ENCODE measurements at places on chromosomes 5 and 9.

DNA sequence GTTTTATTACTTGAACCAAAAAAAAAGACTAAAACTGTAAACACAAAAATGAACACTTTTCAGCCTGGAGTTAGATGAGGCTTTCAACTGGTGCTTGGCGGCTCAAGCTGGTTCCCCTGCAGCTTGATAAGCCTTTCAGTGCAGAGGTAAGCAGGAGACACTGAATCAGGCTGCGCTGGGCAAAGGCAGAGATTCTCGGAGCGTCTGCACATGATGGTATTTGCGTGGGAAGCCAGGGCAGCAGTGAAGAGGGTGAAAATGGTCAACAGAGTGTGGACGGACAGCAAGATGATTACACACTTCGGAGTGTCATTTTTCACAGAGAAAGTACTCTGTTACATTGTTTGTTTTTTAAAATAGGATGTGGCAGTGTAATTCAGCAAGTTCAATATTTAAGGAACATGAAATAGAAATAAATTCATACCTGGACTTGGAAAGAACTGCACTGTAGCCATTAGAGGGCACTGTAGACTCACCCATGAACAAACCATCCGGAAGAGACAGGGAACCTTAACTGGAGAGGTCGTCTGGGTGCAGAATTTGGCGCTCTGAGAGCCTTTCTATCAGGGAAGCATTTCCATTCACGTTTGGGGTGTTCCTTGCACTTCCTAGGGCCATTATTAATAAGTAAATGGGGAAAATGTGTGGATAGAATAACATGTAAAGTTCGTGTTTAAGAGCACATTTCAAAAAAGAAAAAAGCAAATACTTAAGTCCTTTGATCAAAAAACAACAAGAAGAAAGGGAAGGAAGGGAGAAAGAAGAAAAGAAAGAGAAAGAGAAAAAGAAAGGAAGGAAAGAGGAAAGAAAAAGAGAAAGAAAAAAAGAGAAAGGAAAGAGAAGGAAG lies 69.8 kb downstream of the ICE1 start:
- peak; percentile 65 for DNase-seq

DNA sequence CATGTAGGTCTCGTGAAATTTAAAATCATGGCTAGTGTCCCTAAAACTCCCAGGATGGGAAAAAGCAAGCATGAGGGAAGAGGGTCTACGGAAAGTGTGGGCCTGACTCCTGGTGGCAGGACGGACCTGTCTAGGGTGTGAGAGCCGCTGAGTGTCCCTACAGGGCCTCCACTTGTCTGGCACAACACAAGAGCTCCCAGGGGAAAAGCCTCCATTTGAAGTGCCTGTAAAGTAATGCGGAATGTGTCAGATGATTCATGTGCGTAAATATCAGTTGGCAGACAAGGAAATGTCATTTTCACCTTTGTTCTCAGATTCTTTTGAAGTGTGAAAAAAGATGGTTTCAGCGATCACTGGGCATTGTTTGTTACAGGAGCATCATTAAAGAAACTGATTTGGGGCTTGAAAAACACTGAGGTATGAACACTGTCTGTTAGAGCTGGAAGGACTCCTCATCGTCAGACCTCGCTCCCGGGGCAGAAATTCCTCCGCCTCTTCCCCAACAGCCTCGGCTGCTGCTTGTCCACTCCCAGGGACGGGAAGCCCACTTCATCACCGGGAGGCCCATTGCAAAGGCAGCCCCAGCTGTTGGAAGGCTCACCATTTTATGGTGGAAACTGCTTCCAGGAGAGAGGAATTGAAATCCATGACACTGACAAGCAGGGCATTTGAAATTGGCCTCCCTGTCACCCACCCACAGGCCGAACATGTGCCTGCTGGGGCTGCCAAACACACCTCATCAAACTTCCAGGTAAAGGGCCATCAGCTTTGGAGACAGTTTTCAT lies 240.8 kb downstream of the FSTL4 start:
- no peak for DNase-seq

DNA sequence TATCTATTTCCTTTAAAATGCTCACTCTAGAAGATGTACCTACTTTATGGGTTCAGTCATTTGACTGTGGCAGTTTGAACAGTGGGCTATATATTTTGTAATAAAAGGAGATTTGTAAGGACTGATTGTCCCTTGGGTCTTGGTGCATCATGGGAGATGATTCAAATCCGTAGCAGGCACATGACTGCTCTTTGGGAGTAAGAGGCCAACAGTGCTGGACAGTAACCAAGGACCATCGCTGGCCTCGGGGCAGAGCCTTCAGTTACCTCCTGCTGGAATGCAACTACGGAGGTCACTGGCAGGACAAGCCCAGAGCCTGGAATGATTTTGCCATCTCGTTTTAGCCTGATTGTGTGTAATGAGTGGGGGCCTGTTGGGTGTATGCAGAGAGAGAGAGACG lies 7.0 kb upstream of the MAMDC2 start:
- no peak for DNase-seq

- no peak for DNase-seq
Observed at GRCh38 chr9:98763986-98764745, 32.2 kb downstream of the ANKS6 start.

DNA sequence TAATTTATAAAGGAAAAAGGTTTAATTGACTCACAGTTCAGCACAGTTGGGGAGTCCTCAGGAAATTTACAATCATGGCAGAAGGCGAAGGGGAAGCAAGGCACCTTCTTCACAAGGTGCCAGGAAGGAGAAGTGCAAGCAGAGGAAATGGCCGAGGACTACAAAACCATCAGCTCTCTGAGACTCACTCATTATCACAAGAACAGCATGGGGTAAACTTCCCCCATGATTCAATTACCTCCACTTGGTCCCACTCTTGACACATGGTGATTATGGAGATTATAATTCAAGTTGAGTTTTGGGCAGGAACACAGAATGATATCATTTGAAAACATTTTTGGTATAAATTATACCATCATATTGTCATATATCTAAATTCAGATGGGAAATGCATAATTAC lies 934.7 kb downstream of the CDH12 start:
- no peak for DNase-seq

- peak; percentile 73 for DNase-seq
Observed at GRCh38 chr9:121744002-121744686, 92.7 kb downstream of the DAB2IP start.

GRCh38 chr5:16881251-16881650 lies 54.8 kb downstream of the MYO10 start:
- DNase-seq, result peak; percentile 71

DNA sequence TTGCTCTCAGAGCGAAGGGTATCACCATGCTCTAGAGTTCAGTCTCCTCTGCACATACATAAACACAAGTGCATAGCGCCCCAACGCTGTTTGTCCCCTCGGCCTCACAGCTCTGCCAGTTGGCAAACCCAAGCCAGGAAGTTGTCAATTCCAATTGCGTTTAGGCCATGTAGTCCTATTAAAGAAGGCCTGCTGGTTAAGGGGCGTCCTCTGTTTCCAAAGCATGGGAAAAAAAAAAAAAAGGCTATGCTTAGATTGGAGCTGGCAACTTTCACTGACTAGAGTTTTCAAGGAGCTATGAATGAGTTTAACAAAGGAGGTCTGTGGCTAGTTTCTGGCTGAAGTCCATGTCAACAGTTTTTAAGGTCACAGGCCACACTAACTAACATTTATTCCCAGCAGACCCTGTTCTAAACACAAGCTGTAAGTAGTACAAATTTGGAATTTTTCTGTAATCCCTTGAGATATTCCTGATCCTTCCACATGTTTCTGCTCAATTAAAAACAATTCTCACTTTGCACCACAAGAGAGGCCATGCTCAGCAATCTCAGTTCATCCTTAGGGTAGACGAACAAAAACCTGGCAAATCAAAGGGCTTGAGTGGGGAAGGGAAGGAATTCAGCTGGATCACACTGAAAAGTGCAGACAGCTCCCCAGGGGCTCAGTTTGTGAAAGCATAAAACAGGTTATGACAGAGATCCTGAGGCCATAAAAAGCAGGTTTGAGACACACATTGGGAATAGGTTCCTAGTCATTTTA lies 187.7 kb downstream of the DENND1A start:
- DNase-seq, result no peak

DNA sequence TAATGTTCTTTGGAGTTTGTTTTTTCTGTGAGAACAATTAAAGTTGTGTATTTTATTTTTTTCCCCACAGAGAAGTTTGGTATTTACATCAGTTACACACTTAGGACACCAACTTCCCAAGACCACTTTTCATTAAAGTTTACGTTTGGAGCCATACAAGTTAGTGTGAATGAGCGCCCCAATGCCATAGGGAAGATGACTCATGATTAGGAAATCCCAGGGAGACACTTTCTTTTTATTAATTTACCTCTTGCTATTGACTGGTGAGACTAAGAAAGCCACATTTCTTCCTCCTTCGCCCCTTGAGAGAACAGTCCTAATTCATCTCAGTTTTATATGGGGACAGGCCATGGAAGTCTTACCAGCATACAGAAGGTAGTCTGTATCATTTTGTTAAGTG lies 57.1 kb downstream of the EDIL3 start:
- DNase-seq, result no peak

DNA sequence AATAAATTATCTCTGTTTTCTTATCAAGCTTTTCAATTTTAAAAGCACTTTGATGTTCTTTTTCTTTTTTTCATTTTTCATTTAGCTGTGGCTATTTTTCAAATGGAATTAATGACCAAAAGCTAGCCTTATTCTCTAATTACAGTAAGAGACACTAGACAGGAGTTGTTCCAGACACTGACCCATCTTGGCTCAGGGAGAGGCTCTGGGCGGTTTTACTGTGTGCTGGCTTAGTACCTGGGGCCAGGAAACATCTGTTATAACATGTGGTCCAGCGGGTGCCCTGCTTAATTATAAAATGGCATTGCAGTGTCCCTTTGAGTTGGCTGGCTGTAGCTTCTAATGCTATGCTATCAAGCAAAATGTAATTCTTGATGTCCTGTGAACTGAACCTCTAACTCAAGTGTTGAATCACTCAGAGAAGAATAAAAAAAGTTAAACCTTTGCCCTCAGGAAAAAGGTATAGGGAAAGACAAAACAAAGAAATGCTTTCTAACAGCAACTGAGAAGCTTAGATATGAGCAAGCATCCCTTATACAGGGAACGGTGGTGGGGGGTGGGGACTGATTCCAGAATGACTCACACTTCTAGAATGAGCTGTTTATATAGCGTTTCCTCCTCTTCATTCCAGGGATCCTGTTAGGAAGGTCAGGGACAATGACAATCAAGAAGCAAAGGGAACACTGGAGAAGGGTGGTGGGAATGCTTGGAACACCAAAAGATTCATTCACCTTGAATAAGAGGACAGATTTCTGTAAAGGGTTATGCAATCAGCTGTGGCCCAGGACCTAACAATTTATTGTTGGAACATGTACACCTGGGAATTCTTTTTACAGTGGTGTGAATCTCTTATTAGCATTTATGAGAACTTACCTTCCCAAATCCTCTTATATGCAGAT lies 58.7 kb upstream of the NFIB start:
- DNase-seq, result peak; percentile 67

GRCh38 chr9:116238225-116238624 lies 84.6 kb downstream of the PAPPA start:
- DNase-seq, result no peak

- DNase-seq, result no peak
Observed at GRCh38 chr5:17734011-17734410, 99.8 kb downstream of the TAF11L14 start.

- DNase-seq, result no peak
Observed at GRCh38 chr9:35367451-35367850, 122.5 kb upstream of the RUSC2 start.

All from hepatocyte (in vitro differentiated cells).